ENCODE measurements at places on chromosomes 1 and 21.

DNA sequence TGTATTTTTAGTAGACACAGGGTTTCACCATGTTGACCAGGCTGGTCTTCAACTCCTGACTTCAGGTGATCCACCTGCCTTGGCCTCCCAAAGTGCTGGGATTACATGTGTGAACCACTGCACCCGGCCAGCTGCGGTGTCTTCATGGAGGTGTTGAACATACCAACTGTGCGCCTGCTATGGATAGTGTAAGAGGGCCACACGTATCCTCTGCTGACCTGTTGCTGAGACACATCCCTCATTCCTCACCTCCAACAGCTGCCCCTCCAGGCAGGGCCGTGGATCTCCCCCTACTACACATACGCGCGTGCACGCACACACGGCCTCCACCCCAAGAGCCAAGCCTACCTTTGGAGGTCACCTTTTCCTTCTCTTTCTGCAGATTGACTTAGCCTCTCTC is 48.0 kb upstream of the PARP1 start:
- no peak for DNase-seq

DNA sequence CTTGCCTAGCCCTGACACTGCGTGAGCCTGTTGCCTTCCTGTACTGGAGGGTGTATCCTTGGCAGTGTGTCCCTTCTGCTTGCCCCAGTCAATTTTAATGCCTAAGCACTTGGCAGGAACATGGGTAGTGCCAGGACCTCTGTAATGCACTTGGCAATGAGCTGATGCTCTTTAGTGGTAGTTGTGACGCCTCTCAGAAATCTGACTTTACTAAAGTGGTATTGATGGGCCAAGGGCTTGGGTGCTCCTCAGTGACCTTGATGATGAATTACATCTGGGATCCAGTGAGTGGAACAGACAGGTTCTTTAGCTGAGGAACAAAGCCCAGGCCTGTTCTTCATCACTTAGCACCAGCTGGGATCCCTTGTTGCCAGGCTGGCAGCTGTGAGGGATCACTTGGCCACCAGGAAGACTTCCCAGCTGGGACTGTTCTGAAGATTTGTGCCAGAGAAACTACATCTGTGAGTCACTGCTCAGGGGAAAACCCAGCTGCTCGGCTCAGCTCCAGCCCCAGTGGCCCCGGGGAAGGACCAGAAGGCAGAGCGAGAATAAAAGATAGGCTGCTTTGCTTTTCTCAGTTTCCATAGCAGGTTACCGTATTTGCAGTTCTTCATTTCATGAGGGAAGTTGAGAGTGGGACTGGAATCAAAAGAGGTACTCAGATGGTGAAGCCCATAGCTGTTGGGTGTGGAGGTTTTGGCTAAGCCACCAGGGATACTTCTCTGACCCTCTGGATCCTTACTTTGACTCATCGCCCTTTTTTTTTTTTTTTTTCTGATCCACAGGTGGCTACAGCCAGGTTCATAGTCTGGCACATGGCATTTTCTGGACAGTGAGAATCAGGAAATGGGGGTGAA is 28.5 kb upstream of the KCNA2 start:
- peak; percentile 63 for DNase-seq

GRCh38 chr21:42411891-42412635 is 8.4 kb downstream of the UBASH3A start:
- DNase-seq = no peak

DNA sequence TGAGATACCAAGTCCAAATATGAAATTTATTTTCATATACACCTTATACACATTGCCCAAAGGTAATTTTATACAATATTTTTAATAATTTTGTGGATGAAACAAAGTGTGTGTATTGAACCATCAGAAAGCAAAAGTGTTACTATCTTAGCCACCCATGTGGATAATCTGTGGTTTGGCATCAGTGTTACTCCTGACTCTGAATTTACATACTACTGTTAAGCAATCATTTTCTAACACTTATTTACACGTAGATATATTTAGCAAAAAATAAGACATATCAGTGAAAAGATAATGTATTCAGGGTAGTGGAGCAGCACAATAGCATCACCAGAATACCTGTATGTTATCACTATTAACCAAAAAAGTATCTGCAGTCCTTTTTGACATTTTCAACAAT is 23.8 kb downstream of the DENND2D start:
- DNase-seq = no peak

All from stimulated activated CD4-positive, alpha-beta T cell treated with anti-CD3 and anti-CD28 coated beads, Interleukin-4, amount 100 ng/mL, for 4 hours (primary cell).